ENCODE measurements at places on chromosomes 2 and 18. TPM values are rescaled to one million over a fixed set of nuclear protein-coding genes. Genes with fewer than 3 reads are reported as not detected.

- H3K4me1 ChIP-seq: peaks cover 11% of the 10 kb centered on the region
- DNase-seq: no peak
- H3K27ac ChIP-seq: no peak overlapping the region
- H3K4me3 ChIP-seq: no peak overlapping the region
- no peaks in the 10 kb centered on the region for H3K27me3 ChIP-seq
These were observed 98.9 kb upstream of the GLS start for GRCh38 chr2:190781604-190782198.

- H3K36me3 ChIP-seq: no peaks in the 10 kb centered on the region
- H3K27ac ChIP-seq: no peak overlapping the region
- no peaks in the 10 kb centered on the region for H3K4me1 ChIP-seq
- DNase-seq: no peak
- H3K4me3 ChIP-seq: no peak overlapping the region
These were observed 29.6 kb downstream of the CFAP210 start for GRCh38 chr2:169664600-169664977.

DNA sequence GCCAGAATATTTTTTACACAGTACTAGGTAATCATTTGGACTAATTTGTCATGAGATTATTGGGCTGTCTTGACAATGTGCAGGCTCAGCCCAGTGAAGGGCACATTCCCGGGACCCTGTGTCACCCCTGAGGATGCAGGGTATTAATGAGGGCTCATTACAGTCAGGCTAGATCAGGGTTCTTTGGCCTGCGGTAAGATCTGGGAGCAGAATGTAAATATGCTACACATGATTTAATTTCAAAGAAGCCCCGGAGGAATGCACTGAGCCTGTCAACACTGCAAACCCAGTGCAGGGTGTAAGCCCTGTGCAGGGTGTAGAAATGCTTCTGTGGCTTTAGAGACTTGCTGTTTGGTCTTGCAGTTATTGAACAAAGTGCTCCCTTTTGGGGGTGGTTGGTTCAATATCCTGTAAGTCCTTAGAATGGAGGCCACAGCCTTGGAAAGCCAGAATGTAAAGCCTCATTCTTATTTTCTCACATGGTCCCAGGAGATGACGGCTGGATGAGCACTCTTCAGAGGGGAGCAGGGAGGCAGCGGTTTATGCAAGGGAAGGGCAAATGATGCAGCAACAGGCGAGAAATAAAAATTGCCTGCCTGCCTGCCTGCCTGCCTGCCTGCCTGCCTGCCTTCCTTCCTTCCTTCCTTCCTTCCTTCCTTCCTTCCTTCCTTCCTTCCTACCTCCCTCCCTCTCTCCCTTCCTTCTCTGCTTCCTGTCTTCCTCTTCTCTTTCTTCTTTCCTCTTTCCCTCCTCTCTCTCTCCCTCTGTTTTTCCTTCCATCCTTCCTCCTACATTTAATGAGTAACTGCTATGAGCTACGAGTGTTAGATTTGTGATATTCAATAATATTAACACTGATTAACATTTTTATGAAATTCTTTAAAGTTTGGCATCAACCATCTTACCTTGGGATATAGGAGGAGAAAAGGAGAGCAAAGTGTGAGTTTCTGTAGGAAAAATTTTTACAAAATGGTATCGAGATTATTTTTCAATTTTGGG, 148.8 kb downstream of the VAPA start:
- no peak overlapping the region for H3K27ac ChIP-seq
- H3K27me3 ChIP-seq: no peaks in the 10 kb centered on the region
- no peaks in the 10 kb centered on the region for H3K36me3 ChIP-seq
- no peak overlapping the region for H3K4me3 ChIP-seq
- peaks cover 42% of the 10 kb centered on the region for H3K4me1 ChIP-seq
- DNase-seq: no peak

GRCh38 chr2:26161926-26162325, 11.0 kb upstream of the GAREM2 start:
- peak; percentile 62 for DNase-seq
- no peaks in the 10 kb centered on the region for H3K27me3 ChIP-seq
- H3K27ac ChIP-seq: no peak overlapping the region
- no peak overlapping the region for H3K4me3 ChIP-seq

DNA sequence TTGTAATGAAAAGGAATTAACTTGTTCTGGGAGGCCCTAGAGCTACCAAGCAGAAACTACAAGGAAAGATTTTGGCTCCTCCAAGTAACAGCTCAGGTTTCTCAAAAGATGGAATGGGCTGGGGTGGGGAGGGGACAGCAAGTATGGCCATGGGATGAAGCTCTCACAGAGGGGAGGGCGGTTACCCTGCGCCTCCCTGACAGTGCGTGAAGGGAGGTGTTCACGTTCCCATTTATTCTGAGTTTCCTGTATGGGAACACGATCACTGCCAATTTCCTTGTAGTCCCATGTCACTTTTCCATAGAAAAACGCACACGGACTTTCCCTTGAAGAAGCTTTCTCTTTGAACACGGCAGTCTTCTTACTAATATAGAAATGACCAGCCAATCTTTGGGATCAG, 17.0 kb downstream of the CDC42EP3 start:
- H3K27me3 ChIP-seq: no peaks in the 10 kb centered on the region
- H3K27ac ChIP-seq: peak overlapping the region; percentile 67
- H3K4me3 ChIP-seq: no peak overlapping the region
- H3K36me3 ChIP-seq: no peaks in the 10 kb centered on the region
- no peak for DNase-seq
- peaks cover 100% of the 10 kb centered on the region for H3K4me1 ChIP-seq

DNA sequence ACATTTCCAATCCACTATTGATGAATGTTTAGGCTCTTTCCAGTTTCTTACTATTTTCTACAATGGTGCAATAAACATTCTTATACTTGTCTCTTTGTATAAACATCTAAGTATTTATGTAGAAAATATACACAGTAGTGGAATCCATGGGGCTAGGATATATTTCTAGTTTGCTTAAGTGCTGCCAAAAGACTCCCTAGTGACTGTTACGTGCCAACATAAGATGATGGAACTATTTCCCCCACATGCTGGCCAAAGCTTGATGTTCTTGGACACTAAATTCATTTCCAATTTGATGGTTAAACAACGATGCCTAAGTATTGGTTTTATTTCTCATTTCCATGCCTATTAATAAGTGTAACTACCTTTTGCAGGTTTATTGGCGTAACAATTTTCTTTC, 378.4 kb upstream of the HNRNPA3 start:
- no peak overlapping the region for H3K27ac ChIP-seq
- no peaks in the 10 kb centered on the region for H3K36me3 ChIP-seq
- no peak overlapping the region for H3K4me3 ChIP-seq
- DNase-seq: no peak
- H3K27me3 ChIP-seq: peaks cover 6% of the 10 kb centered on the region

- no peak for DNase-seq
- no peak overlapping the region for H3K4me3 ChIP-seq
- no peaks in the 10 kb centered on the region for H3K36me3 ChIP-seq
- no peaks in the 10 kb centered on the region for H3K4me1 ChIP-seq
These were observed 226.5 kb upstream of the MMADHC start for GRCh38 chr2:149814049-149814448.

- no peak for DNase-seq
- peaks cover 67% of the 10 kb centered on the region for H3K4me1 ChIP-seq
- peaks cover 7% of the 10 kb centered on the region for H3K36me3 ChIP-seq
- no peak overlapping the region for H3K4me3 ChIP-seq
- H3K27me3 ChIP-seq: no peaks in the 10 kb centered on the region
These were observed 6.9 kb downstream of the ACTR3 start for GRCh38 chr2:113896791-113897190.

DNA sequence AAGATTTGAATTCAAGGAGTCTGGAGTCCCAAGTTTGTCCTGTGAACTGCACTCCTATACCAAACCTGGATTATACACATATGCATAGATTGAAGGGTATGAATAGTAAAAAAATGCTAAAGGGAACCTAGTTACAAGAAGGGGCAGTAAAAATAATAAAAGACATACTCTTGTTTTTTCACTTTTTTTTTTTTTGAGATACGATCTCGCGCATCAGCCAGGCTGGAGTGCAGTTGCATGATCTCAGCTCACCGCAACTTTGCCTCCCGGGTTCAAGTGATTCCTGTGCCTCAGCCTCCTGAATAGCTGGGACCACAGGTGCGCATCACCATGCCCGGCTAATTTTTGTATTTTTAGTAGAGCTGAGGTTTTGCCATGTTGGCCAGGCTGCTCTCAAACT, 22.3 kb downstream of the KRTCAP3 start:
- peaks cover 2% of the 10 kb centered on the region for H3K36me3 ChIP-seq
- H3K4me3 ChIP-seq: no peak overlapping the region
- H3K27ac ChIP-seq: no peak overlapping the region
- no peaks in the 10 kb centered on the region for H3K27me3 ChIP-seq
- H3K4me1 ChIP-seq: no peaks in the 10 kb centered on the region

- no peaks in the 10 kb centered on the region for H3K36me3 ChIP-seq
- no peaks in the 10 kb centered on the region for H3K27me3 ChIP-seq
- H3K4me1 ChIP-seq: peaks cover 6% of the 10 kb centered on the region
- H3K27ac ChIP-seq: no peak overlapping the region
- H3K4me3 ChIP-seq: no peak overlapping the region
These were observed 175.5 kb upstream of the KLF7 start for GRCh38 chr2:207341112-207341750.

- H3K4me1 ChIP-seq: peaks cover 44% of the 10 kb centered on the region
- no peak for DNase-seq
- H3K27me3 ChIP-seq: no peaks in the 10 kb centered on the region
- H3K27ac ChIP-seq: no peak overlapping the region
- H3K4me3 ChIP-seq: no peak overlapping the region
- no peaks in the 10 kb centered on the region for H3K36me3 ChIP-seq
These were observed 26.7 kb downstream of the TANC1 start for GRCh38 chr2:158994920-158995676.

DNA sequence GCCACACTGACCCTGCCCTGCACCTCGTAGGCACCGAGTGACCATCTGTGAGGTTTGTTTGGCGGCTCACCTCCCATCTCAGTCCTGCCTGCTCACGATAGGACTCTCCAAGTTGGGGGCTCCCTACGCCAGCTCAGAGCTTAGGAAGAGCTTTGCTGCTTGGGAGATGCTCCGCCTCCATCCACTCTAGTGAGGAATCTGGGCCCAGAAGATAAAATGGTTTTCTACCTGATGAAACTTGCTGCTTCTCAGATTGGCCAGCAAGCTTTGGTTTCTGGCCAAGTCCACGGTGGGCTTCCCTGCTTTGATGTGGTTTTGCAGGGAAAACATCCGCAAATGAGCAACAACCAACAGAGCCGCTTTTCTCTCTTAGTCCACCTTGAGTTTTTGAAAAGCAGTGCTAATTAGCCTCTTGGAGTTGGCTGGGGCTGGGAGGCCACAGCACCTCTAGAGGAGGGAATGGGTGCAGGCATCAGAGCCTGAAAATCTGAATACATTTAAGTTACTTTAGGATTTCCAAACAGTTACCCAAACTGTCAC, 42.2 kb downstream of the THNSL2 start:
- H3K36me3 ChIP-seq: no peaks in the 10 kb centered on the region
- H3K27ac ChIP-seq: no peak overlapping the region
- H3K4me1 ChIP-seq: no peaks in the 10 kb centered on the region
- no peaks in the 10 kb centered on the region for H3K27me3 ChIP-seq
- no peak overlapping the region for H3K4me3 ChIP-seq

- no peaks in the 10 kb centered on the region for H3K36me3 ChIP-seq
- no peaks in the 10 kb centered on the region for H3K4me1 ChIP-seq
- no peaks in the 10 kb centered on the region for H3K27me3 ChIP-seq
- H3K27ac ChIP-seq: no peak overlapping the region
- no peak for DNase-seq
These were observed 39.8 kb downstream of the HRH4 start for GRCh38 chr18:24500217-24500616.

- H3K4me3 ChIP-seq: no peak overlapping the region
- no peaks in the 10 kb centered on the region for H3K27me3 ChIP-seq
- H3K36me3 ChIP-seq: no peaks in the 10 kb centered on the region
- no peak for DNase-seq
- no peak overlapping the region for H3K27ac ChIP-seq
These were observed 7.4 kb upstream of the EVA1A start for GRCh38 chr2:75568174-75568573.

Gene ANKRD30BL
- total RNA-seq: not detected

Gene DSG3
- total RNA-seq: under 0.01 TPM

GRCh38 chr2:170221317-170222288, 43.7 kb downstream of the MYO3B start:
- no peak overlapping the region for H3K4me3 ChIP-seq
- peaks cover 7% of the 10 kb centered on the region for H3K4me1 ChIP-seq
- H3K36me3 ChIP-seq: no peaks in the 10 kb centered on the region
- no peak overlapping the region for H3K27ac ChIP-seq
- DNase-seq: no peak

GRCh38 chr2:1047485-1047884, 96.8 kb downstream of the SNTG2 start:
- DNase-seq: no peak
- no peak overlapping the region for H3K4me3 ChIP-seq
- H3K4me1 ChIP-seq: no peaks in the 10 kb centered on the region
- H3K27ac ChIP-seq: no peak overlapping the region

GRCh38 chr18:50398947-50399346, 24.1 kb downstream of the SKA1 start:
- no peak overlapping the region for H3K4me3 ChIP-seq
- no peak overlapping the region for H3K27ac ChIP-seq
- no peak for DNase-seq
- H3K27me3 ChIP-seq: peaks cover 57% of the 10 kb centered on the region
- H3K36me3 ChIP-seq: no peaks in the 10 kb centered on the region
- H3K4me1 ChIP-seq: peaks cover 5% of the 10 kb centered on the region

GRCh38 chr2:120318626-120319025, 27.3 kb upstream of the INHBB start:
- no peaks in the 10 kb centered on the region for H3K36me3 ChIP-seq
- H3K27ac ChIP-seq: no peak overlapping the region
- no peak for DNase-seq
- no peak overlapping the region for H3K4me3 ChIP-seq

GRCh38 chr2:59905731-59906130, 647.7 kb downstream of the BCL11A start:
- no peak overlapping the region for H3K4me3 ChIP-seq
- no peak overlapping the region for H3K27ac ChIP-seq
- H3K27me3 ChIP-seq: no peaks in the 10 kb centered on the region

Gene MAPK4
- total RNA-seq: 14.5 TPM

- no peak overlapping the region for H3K4me3 ChIP-seq
- peak; percentile 47 for DNase-seq
- no peaks in the 10 kb centered on the region for H3K27me3 ChIP-seq
These were observed 3.8 kb downstream of the ZFAND2B start for GRCh38 chr2:219210196-219210885.

Gene PLCD4
- total RNA-seq: 4.4 TPM

Gene NOSTRIN
- total RNA-seq: 10.9 TPM

DNA sequence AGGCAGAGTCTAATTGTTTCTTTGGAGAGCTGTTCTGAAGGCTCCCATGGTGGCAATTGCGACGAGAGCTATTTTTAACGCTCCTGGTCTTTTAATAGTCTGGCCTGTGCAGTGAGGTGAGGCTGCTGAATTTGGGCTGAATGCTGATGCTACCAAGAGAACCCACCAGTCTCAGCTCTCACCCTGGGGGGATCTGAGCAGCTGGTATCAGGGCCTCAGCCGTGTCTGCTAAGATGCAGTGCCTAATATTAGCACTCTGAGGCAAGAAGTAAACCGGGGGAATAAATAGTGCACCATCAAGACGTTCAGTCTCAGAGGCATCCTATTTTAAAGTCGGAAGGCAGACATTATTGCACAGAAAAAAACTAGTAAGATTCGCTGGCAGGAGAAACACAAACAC, 214.8 kb upstream of the PID1 start:
- H3K36me3 ChIP-seq: no peaks in the 10 kb centered on the region
- no peaks in the 10 kb centered on the region for H3K4me1 ChIP-seq
- no peak overlapping the region for H3K27ac ChIP-seq
